ENCODE measurements at places on chromosomes 5 and 9.

DNA sequence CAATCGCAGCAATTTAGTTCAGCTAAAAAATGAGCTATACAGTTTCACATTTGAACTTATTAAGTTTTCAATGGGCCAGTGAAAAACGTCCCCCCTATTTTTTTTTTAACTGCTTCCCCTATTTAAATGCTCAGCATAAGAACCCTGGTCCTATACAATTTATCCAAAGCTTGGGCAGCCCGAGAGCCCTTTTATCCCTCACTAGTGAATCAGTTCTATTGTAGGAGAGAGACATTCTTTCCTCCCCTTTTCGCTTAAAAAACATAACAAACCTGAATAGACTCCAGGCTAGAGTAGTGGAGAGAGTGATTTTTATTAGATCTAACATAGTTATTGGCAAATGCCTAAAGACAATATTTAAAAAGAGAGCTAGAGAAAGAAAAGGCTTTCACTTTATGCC, 1.4 kb downstream of the LIX1 start:
- no peak for DNase-seq

GRCh38 chr5:117860550-117860949, 1127.8 kb downstream of the DTWD2 start:
- DNase-seq: no peak

DNA sequence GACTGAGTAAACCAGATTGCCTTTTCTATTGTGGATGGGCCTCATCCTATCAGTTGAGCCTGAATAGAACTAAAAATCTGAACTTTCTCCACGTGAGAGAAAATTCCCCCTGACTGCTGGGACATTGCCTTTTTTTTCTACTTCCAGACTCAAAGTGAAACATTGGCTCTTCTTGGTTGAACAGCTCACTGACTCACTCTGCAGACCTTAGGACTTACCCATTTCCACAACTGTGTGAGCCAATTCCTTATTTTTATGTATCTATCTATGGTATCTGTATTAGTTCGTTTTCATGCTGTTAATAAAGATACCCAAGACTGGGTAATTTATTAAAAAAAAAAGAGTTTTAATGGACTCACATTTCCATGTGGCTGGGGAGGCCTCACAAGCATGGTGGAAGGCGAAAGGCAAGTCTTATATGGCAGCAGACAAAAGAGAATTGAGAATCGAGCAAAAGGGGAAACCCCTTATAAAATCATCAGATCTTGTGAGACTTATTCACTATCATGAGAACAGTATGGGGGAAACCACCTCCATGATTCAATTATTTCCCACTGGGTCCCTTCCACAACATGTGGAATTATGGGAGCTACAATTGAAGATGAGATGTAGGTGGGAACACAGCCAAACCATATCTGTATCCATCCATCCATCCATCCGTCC, 306.7 kb upstream of the SLC24A2 start:
- DNase-seq: no peak

DNA sequence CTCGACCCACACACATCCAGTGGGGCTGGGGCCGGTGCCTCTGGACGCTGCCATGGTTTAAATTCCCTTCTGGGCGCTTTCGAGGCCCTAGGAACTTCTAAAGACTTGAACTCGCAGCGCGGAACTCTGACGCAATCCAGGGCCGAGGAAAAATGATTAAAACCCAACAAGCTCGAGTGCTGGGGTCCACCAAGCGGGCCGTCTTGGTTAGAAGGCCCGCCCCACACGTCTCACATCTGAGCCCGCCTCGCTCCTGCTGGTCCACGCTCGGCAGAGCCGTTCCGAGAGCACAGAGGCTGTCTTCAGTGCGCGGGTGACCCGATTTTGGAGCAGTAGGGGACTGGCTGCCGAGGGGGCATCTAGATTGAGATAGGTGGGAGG, 1.5 kb downstream of the CRHBP start:
- DNase-seq: no peak

GRCh38 chr5:17118631-17119030, 98.8 kb upstream of the BASP1 start:
- DNase-seq: no peak

DNA sequence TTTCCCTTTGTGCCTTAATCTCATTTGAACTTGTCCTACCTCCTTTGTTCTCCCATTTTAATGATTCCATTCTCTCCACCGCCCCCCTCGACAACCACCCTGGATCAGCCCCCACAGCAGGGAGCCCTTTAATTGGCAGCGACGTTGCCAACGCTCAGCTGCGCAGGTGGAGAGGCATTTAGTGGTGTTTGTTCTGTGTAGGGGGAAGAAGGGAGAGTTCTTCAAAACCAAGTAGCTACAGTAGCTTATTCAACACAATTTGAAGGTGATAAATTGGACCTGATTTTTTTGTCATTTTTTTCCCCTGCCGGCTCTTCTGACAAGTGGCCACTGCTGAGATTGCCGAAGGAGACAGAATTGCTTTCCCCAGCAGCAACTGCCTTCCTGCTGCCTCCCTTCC, 499.1 kb downstream of the CDK5RAP2 start:
- no peak for DNase-seq

GRCh38 chr9:29548436-29548835, 1975.2 kb upstream of the C9orf72 start:
- DNase-seq: no peak

Measured in activated effector memory CD4-positive, alpha-beta T cell treated with Interleukin-2 at 50 U/mL for 16 hours (primary cell).